Inflammatory macrophage (primary cell): ENCODE measurements at places on chromosomes 2 and 18.

DNA sequence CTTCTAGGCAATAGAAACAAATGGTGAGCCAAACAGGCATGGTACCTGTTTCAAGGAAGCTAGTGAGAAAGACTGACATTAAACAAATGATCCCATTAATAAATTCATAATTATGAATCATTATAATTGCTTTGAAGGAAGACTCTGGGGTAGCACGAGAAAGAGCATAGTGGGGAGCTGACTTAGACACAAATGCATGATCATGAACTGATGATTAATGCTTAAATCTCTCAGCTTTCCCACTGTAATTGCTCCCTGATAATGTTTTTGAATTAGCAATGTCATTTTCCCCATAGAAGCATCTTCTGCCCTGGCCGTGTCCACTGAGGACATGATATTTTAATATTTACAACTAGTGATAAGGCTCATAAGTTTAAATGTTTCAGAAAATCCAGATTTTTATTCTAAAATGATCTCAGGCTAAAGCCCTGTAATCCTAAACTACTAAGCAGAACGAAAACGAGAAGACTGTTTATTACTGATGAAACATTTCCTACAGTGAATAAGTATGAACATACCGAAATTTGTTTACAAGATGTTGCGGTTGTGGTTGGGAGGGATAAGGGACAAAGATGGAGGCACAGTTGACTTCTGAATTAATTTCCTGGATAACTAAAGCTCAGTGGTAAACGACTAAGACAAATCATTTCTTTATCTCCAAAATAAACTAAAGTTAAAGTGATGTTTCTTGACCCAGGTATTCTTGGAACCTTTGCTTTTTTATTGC, 47.3 kb upstream of the TACR1 start:
- no peak for DNase-seq

- no peak for DNase-seq
Observed at GRCh38 chr2:224777559-224777930, 61.4 kb upstream of the CCDC195 start.

GRCh38 chr2:65383541-65384488, 48.6 kb downstream of the SPRED2 start:
- DNase-seq = no peak

DNA sequence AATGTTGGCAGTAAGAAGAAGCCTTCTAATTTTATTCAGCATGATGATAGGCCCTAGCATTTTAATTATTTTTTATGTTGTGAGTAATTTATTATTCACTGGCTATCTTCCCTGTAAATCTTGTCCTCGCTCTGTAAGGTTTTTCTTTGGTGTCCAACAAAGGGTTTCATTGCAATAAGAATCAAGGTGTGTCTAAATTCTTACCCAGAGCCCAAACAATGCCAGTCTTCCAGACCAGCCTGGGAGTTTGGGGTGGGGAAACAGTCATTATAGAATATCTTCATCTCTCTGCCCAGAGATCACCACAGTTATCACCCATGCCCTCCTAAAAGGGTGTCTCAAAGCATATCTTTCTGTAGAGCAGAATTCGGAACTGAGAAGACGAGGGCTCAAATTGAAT, at the start of gene DSG4:
TSS of gene DSG4 (plus strand) at position 301 of the 400 bp plus-strand sequence. CDS start 135 bp downstream, outside the sequence.
- no peak for DNase-seq

DNA sequence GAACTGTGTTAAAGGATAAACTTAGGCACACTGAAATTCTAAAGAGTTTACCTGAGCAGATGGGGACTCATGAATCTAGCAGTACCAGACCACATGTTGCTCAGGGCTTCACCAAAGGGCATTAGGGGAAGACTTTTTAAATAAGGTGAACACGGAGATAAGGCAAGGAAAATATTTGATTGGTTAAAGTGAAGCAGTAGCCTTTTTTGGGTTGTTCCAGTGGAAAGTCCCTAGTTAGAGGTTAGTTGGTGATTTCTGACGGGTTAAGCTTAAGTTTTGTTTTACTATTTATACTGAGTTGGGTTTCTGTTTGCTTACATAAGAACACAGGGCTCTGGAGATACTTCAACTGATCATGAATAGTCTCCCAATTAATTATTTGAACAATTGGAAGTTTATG, 722.5 kb downstream of the SOCS6 start:
- no peak for DNase-seq
